ENCODE measurements at places on chromosomes 1 and 21. TPM values are rescaled to one million over a fixed set of nuclear protein-coding genes. Genes with fewer than 3 reads are reported as not detected.
A peak's percentile ranks its signal among the peaks of the same experiment; 100 is the strongest.

GRCh38 chr1:101508913-101509312 lies 272.1 kb downstream of the S1PR1 start:
- DNase-seq: no peak

DNA sequence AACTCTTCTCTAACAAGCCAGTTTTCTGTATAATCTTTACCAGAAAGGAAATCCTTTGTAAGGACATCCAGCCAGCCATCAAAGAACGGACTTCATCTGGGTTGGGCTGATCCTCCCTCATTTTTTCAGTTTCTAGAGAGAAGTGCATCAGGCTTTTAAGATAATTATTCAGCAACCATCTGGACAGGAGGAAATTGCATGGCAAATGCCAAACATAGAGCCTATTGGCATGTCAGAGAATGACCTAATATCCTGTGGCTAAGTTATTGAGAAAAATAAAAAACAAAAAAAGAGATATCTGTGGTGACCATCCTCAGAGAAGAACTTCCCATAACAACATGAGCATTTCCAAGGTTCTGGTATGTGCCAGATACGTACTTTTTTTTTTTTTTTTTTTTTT lies 74.9 kb upstream of the BEND5 start:
- no peak for DNase-seq

- no peak for DNase-seq
Measured at GRCh38 chr1:33305816-33306652, 14.9 kb downstream of the A3GALT2 start.

Gene HSPA13
- 41.4 TPM for total RNA-seq

Gene KRTAP13-2
- total RNA-seq: not detected

Gene FCGR2B
- not detected for total RNA-seq

DNA sequence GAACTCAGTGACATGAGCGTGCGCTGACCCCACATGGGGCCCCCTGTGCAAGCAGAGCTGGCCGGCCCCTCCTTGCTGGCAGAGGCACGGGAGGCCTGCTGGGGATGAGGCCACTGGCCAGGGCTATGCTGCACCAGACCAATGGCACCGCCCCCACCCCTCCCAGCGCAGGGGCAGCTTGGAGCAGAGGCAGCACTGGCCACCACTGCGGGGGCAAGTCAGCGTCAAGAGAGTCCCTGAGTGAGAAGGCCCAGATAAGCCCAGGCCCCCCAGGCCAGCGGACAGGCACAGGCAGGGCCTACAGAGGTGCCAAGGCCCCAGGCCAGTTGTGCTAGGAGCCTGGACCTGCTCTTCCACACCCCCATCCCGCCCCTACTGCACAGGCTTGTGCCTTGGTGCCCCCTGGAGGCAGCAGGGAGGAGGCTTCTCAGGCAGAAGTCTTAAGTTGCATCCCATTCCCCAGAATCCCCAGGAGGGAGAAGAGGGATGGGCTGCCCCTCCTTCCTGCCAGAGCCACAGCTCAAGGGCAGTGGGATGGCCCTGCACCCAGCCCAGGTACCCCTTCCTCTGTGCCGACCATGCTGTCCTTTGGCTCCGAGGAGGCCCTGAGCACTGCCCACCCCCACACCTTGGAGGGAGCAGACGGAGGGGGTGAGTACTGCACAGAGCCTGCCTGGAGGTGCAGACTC lies 35.8 kb downstream of the EPHX1 start:
- peak; percentile 49 for DNase-seq

- DNase-seq: no peak
Measured at GRCh38 chr1:19122668-19123067, 87.4 kb downstream of the UBR4 start.

- no peak for DNase-seq
Measured at GRCh38 chr1:64518692-64519481, 49.0 kb downstream of the CACHD1 start.

DNA sequence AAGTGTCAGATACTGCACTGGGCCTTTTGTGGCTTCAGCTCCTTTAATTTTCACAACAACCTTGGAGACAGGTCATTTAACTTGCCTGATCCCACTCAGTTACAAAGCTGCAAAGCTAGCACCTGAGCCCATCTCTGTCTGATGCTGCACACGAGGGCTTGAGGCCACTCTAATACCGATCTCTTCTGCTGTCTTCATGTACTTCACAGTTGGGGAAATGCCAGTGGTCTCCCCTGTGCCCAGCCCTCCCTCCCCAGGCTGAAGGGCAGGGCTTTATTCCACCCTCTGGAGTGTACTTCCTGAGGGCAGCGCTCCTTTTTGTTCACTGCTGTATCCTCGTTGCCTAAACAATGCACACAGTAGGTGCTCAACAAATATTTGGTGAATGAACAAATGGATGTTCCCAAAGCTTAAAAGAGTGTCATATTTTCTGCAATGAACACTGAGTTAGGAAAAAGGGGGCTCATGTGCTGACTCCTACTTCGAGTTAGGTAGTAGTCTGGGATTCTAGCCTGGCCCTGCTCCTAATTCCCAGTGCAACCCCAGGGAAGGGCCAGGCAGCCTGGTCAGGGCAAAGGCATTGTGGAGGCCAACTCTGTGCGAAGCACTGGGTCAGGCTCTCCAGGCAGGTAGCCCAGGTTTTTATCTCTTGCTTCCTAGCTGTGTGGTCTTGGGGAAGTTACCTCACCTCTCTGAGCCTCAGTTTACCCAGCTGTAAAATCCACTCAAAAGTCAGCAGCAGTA lies 1.1 kb downstream of the TMCO4 start:
- DNase-seq: no peak

- peak; percentile 63 for DNase-seq
Measured at GRCh38 chr1:227759341-227760300, 24.4 kb downstream of the SNAP47 start.

DNA sequence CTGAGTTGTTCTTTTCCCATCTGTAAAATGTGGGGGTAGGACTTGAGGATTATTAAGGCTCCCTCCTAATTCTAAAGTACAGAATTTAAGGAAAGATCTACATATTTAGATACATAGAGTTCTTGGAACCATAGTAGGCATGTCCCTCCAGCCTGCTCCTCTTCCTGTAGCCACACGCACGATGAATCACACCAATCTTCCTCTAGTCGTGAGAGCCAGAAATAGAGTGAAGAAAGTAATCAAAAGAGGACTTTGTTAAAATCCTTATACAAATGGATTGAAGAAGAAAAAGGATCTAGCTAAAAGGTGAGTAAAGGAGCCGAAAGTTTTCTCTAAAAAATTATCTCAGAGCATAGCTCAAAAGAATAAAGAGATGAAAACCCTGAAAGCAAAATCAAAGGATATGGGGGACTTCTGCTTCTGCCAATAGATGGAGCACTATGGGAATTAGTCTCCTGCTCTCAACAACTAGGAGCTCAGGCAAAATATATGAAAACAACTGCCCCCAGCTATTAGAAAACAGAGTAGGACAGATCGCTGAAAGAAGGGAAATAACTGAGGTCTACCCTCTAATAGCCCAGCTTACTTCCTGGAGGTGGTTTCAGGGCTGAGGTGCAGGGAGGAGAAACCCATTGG lies 8.5 kb downstream of the C1orf141 start:
- no peak for DNase-seq

DNA sequence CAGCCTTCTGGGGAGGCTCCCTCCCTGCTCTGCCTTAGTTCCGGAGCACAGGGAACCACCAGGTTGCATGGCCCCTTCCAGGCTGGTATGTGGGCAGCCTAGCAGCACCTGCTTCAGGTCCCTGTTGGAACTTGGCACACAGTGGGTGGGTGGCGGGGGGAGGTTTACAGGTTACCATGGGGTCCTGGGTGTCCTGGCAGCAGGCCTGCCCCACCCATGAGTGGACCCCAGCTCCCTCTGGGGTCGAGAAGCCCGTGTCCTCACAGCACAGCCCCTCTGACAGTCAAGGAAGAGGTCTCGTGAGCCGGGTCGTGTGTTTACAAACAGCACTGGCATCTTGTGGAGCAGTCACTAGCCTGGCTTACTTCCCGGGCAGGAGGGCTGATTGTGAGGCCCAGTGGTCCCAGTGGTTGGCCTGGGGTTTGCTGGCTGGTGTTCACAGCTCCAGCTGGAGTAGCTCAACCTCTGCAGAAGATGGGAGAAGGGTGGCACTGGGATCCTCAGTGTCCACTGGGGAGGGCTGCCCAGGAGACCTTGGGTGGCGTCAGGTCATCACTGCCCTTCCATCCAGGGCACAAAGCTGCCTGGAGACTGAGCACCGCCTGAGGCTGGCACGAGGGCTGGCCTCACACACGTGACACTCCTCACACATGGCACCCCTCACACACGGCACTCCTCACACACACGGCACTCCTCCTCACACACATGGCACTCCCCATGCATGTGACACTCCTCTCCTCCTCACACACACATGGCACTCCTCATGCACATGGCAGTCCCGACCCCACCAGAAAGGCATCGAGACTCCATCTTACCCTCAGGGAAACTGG lies 100.9 kb downstream of the RIPK4 start:
- DNase-seq: no peak

Gene SETSIP
- 0.32 TPM for total RNA-seq

Gene PCBP3
- total RNA-seq: 10.0 TPM

DNA sequence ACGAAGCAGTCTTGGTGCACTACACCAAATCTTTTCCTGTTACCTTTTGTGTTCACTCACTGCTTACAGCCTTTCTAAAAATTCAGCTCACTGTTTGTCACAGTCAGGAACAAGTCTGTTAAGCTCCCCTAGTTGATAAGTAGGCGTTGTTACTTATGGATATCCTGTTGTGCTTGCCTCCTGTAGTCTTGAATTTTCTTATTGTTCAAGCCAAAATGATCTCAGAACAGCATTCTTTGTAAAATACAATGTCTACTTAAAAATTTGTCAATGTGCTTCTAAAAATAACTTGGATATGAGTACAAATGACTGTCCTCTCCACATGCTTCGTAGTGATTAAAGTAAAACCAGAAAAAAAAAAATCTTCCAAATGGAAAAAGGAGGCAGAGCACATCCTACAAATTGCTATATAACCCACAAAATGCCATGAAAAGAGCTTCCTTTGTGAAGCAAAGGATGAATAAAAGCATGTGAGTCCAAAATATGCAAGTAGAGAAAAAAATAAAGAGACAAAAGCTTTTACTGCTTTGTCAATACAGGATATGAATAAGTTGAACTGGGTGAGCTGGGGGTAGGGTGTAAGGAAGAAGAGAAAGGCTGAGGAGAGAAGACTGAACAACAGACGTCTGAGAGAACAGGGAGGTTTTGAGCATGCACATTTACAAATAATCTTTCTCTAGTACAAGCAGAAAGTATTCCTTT lies 228.9 kb upstream of the ADGRL4 start:
- no peak for DNase-seq

DNA sequence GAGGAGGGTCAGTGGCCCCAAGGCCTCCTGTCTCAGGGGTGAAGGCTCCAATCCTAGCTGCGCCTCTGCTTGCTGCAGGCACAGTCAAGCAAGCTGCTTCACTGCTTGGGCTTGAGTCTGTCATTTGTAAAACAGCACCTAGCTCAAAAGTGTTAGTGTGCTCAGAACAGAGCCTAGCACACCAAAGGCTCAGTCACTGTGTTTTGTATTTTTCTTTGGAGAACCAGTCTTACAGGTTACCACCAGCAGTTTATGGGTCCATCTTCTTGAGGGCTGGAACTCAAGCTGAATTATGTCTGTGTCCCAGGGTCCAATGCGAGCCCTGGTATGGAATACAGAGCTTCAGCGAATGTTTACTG lies 113.6 kb downstream of the DMRTB1 start:
- no peak for DNase-seq

DNA sequence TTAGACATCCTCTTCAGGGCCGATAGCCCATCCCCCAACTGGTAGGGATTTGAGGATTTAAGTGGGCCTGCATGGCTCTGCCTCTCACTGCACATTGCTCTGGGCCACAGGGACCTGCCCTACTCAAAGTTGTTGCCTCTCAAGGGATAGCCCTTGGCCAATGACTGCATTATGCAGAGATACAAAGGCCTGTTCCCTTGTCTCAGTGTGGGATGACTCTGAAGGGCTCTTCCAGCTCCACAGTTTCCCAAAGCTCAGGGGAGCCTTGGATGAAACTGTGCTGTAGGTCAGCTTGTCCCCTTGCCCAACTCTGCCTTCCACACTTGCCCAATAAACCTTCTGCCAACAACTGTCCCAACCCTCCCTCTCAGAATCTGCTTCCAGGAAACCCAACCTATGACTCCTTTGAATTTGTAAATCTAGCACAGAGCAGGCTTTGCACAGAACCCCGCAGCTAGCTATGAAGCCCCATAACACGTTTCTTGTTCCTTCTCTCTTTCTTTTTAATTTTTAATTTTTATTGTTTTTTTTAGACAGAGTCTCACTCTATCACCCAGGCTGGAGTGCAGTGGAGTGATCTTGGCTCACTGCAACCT lies 42.5 kb downstream of the SLC9C2 start:
- no peak for DNase-seq

Gene ZNF644
- 42.8 TPM for total RNA-seq

Gene SYCP1
- total RNA-seq: not detected

Gene PTPRC
- 689 TPM for total RNA-seq

- peak; percentile 12 for DNase-seq
Measured at GRCh38 chr1:37947364-37947763, 511 bp upstream of the INPP5B start.

Gene SLC22A15
- total RNA-seq: 0.17 TPM

- no peak for DNase-seq
Measured at GRCh38 chr1:91018006-91018405, 3.8 kb downstream of the ZNF644 start.

DNA sequence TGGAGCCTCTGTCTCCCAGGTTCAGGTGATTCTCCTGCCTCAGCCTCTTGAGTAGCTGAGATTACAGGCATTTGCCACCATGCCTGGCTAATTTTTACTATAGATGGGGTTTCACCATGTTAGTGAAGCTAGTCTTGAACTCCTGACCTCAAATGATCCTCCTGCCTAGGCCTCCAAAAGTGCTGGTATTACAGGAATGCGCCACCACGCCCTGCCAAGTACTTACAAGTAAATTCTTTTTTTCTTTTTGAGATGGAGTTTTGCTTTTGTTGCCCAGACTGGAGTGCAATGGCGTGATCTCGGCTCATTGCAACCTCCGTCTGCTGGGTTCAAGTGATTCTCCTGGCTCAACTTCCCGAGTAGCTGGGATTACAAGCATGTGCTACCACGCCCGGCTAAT lies 42.5 kb downstream of the RPRD2 start:
- no peak for DNase-seq

Gene KMO
- not detected for total RNA-seq

DNA sequence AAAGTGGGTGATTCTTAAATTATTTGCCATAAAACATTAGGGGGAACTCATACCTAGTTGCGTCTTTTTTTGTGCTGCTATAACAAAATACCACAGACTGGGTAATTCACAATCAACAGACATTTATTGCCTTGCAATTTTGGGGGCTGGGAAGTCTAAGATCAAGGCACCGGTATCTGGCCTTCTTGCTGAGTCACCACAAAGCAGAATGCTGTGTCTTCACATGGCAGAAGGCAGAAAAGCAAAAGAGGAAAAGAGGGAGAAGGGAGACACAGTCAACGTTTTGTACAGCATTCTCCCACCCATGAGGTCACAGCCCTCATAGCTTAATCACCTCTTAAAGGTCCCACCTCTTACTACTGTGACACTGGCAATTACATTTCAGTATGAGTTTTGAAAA lies 291.0 kb downstream of the CHRM3 start:
- no peak for DNase-seq

- DNase-seq: no peak
Measured at GRCh38 chr1:181551249-181551648, 67.9 kb downstream of the CACNA1E start.

- no peak for DNase-seq
Measured at GRCh38 chr1:109984190-109984455, 442 bp upstream of the AHCYL1 start.

Data from activated naive CD4-positive, alpha-beta T cell treated with anti-CD3 and anti-CD28 coated beads for 36 hours (primary cell).